ENCODE measurements at places on chromosomes 12 and 14.

GRCh38 chr14:24690492-24690891 is 56.5 kb upstream of the GZMB start:
- no peak for DNase-seq

DNA sequence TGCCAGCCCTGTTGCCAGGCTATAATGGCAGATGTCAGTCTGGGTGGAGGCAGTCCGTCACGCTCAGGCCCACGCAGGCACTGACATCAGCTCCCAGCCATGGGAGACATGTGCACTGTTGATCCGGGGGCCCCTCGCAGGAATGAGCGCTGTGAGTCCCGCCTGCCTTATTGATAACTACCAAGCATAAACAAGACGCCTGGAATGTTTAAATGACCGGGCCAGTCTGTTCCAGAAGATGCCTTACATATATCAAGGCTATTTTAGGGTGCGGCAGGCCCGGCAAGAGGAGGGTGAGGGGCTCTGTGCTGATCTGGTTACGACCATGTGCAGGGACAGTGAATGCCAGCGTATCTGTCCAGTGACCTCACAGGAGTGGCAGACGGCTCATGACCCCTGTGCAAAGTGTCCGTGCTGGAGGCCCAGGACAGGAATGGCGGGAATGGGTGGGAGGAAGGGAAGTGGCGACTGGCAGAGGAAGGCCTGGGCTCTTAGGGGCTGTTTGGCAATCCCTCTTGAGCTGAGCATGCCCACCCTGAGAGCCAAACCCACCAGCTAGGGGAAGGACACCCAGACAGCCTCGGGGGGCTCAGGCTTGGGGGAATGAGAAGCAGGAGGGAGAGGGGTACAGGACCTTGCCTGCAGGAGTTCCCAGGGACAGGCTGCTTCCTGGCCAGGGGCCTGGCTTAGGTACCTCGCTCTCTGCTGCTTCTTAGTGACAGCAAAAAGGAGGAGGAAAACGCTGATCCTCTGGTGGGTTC is 49.3 kb downstream of the DLK1 start:
- no peak for DNase-seq

DNA sequence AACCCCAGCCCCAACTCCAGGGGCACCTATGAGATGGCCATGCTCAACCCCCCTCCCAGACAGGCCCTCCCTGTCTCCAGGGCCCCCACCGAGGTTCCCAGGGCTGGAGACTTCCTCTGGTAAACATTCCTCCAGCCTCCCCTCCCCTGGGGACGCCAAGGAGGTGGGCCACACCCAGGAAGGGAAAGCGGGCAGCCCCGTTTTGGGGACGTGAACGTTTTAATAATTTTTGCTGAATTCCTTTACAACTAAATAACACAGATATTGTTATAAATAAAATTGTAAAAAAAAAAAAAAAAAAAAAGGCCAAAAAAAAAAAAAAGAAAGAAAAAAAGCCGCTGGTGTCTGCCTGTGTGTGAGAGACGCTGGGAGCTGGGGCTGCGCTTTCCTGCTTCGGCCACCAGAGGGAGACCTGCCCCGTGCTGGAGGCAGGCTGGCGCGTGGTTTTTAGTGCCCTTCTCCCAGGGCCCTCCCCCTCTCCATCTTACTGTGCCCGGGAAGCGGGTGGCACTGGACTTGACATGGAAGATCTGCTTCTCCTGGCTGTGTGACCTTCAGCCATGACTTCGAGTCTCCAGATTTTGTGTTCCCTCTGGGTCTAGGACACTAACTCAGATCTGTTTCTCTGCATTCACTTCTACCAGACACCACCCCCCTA is 3.4 kb upstream of the NXPH4 start:
- DNase-seq: peak; percentile 65

DNA sequence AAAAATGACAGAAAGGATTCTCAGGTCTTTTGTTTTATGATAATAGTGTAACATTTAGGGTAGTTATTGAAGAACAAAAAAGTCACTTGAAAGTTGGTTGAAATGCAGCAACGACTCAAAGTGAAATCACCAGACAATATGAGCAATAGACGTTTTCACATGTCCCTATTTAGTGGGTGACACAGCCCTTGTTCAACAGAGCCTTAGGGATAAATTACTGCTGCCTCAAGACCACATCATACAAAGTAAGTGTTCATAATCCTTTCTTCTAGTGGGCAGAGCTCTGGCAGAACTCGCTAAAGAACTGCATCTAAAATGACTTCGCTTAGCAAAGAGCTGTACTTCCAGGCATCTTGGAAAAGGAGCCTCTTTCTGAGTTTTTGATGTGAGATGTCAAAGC is 128.5 kb upstream of the LMNTD1 start:
- no peak for DNase-seq

- DNase-seq: no peak
These were observed 14.8 kb downstream of the CKAP4 start for GRCh38 chr12:106233011-106233410.

DNA sequence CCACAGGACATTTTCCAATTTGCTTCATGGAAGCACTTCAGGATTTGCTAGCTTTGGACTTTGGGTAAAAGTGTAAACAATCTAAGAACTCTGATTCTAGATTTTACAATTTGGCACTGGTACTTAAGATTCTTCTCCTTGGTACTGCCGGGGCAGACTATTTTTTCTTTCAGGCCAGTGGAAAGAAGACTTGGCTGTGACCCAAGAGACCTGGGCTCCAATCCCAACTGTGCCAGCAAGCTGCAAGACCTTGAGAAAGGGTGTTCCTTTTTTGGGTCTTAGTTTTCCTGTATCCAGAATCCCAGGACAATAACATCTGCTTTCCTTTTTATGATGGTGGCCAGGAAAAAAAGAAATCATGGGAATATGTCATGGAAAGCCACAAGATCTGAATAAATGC is 148.1 kb upstream of the CRY1 start:
- DNase-seq: no peak

GRCh38 chr14:98182393-98183055 is 1089.5 kb downstream of the BCL11B start:
- no peak for DNase-seq

- no peak for DNase-seq
These were observed 49.4 kb downstream of the TPCN1 start for GRCh38 chr12:113270709-113271009.

- no peak for DNase-seq
These were observed 52.5 kb upstream of the RBM19 start for GRCh38 chr12:114018669-114019068.

- no peak for DNase-seq
These were observed 3.0 kb downstream of the B4GALNT1 start for GRCh38 chr12:57629897-57630471.

- no peak for DNase-seq
These were observed 18.9 kb downstream of the TMEM63C start for GRCh38 chr14:77200406-77200985.

DNA sequence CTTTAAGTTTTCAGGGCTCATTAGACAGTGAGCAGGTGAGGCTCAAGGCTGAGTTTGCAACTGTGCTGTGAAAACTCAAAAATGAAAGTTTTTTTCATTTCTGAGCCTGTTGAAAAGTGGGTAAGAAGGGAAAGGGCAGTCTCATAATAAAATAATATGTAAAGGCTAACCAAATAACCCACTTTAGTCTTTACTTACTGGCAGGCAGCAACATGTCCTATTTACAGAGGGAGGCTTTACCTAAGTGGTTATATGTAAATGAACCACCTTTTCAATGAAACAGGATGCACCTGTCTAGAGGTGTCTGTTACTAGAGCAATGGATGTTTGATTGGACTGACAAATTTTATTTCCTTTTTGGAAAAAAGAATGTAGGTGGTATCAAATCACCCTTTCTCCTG is 158.0 kb downstream of the ETV6 start:
- DNase-seq: no peak

- no peak for DNase-seq
These were observed 7.5 kb upstream of the ETFBKMT start for GRCh38 chr12:31651893-31652521.

GRCh38 chr14:95943699-95944098 is 67.1 kb downstream of the TUNAR start:
- no peak for DNase-seq

DNA sequence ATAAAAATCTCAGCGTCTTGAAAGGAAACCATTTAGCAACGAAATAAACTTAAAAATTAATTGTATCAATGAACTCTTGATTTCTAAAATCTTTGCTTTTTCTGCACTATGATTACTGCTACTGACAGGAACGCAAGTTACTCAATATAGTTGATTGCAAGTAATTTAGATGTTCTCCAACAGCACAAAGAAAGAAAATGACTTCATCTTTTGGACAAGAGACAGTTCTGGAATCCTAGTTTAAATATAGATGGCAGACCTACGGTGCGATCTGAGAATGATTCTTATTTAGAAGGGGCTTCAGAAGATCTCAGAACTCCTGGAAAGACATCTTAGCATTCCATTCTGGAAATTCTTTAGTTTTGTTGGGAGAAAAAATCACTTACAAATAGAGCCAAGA is 1.4 kb upstream of the SUDS3 start:
- DNase-seq: no peak

DNA sequence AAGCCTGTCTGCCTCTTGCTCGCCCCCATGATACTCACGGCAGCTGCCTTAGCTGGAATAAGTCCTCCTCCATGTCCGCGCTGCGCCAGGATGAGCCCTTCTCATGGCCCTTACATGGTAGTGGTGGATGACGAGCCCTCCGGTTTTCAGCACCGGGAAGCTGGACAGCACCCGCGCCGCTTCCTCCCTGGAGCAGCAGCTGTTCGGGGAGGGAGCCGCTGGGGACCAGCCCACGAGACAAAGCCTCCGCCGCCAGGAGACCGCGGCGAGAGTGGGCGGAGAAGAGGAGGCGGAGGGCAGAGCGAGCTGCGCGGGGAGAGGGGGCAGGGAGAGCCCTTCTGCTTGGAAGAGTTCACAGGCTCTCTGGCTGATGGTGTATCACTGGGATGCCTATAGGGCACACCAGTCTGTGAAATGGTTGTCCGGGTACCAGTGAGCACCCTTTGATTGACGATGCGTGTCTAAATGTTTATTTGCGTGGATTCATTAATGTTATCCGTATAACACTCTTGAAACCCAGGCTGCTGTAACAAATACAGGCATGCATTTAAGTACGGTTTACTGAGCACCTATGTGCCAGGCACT is at the start of gene SVOP:
TSS of gene SVOP (minus strand) at position 273 of the 585 bp plus-strand sequence. CDS start at position 73, 200 bp downstream.
- DNase-seq: peak; percentile 3

DNA sequence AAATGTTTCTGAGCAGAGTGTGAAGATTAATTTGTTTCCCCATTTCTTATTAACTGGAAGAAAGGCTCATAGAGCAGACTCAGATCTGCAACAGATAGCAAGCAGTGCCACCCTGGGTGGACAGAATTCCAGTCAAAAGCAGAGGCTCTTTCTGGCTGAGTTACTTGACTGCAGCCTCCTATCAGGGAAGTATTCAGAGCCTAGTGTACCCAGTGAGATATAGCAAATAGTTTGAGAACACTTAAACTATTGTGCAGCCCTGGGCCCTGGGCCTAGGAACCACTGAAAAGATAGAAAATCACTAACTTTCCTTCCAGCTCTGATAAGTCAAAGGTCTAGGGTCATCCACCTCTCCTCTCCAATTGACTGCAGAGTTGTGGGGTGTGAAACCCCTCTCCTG is 11.2 kb upstream of the AQP2 start:
- DNase-seq: no peak

DNA sequence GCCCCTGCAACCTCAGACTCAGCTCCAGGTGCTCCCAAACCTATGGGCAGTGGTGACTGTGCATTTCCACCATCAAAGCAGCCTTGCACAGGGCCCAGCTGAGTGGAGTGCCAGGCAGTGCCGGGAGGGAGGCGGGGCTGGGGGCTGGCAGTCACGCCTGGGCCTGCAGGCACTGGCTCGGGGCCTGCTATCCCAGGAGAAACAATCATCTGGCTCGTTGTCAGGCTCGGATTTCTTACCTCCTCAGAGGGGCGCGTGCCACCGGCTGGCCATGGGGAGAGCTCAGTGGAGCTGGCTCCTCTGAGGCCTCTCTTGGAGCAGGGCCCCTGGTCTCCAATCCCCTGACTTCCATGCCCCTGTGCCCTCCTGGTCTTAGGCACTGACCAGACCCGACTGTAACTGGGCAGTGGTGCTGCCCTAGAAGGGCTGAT is 20.2 kb upstream of the PPP1R13B start:
- no peak for DNase-seq

GRCh38 chr12:13386323-13387039 is 190.0 kb downstream of the EMP1 start:
- DNase-seq: no peak

GRCh38 chr12:132174015-132174838 is 30.0 kb downstream of the NOC4L start:
- no peak for DNase-seq

DNA sequence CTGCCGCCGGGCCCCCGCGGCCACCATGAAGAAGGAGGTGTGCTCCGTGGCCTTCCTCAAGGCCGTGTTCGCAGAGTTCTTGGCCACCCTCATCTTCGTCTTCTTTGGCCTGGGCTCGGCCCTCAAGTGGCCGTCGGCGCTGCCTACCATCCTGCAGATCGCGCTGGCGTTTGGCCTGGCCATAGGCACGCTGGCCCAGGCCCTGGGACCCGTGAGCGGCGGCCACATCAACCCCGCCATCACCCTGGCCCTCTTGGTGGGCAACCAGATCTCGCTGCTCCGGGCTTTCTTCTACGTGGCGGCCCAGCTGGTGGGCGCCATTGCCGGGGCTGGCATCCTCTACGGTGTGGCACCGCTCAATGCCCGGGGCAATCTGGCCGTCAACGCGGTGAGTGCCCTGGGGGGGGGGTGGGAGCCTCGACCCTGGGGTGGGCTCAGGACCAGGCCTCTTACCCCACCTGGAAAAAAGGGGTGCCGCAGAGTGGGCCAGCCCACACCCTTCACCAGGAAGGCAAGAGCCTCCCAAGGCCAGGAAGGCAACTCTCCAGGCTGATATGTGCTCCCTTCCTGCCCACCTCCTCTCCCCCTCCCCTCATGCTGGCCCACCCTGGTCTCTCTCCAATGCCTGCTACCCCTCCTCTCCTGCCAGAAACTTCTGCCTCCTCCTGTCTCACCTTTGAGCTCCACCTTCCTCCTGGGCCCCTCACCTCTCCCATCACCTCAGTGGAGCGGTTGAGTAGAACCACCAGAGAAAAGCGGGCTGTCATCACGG is 507 bp downstream of the AQP5 start:
- DNase-seq: no peak

- DNase-seq: no peak
These were observed 1.9 kb downstream of the TTLL5 start for GRCh38 chr14:75662966-75663365.

- no peak for DNase-seq
These were observed 27.5 kb upstream of the DENND5B start for GRCh38 chr12:31618228-31619025.

GRCh38 chr12:80154261-80154660 is 54.9 kb downstream of the OTOGL start:
- DNase-seq: no peak

- DNase-seq: no peak
These were observed 40.4 kb upstream of the GZMB start for GRCh38 chr14:24674204-24674970.

- DNase-seq: no peak
These were observed 17.1 kb downstream of the DNAL1 start for GRCh38 chr14:73661872-73662271.
